Uterine smooth muscle cell (primary cell): ENCODE measurements at places on chromosomes 1 and 21. TPM values are rescaled to one million over a fixed set of nuclear protein-coding genes. Genes with fewer than 3 reads are reported as not detected.

GJB5 gene
- total RNA-seq = not detected in 2 replicates

TRIM67 gene
- total RNA-seq = not detected in 2 replicates

S100A7 gene
- total RNA-seq = not detected in 2 replicates

ANGPTL1 gene
- total RNA-seq = 2.1 and 3.8 TPM in 2 replicates

SFN gene
- total RNA-seq = 0.12 and 0.33 TPM in 2 replicates

KRTAP12-2 gene
- not detected in 2 replicates for total RNA-seq

RNU1-4 gene
- under 0.01 and 2,224 TPM in 2 replicates for total RNA-seq

RAB13 gene
- 70.1 and 78.1 TPM in 2 replicates for total RNA-seq

TNNI3K gene
- 0.77 TPM in 1 of 2 replicates, not detected in the other for total RNA-seq

CLDN19 gene
- total RNA-seq = not detected in 2 replicates

PADI2 gene
- total RNA-seq = under 0.01 TPM in 1 of 2 replicates, not detected in the other

ERICH3 gene
- not detected in 2 replicates for total RNA-seq

ADAMTS5 gene
- total RNA-seq = 4.0 and 4.2 TPM in 2 replicates

CD1E gene
- total RNA-seq = not detected in 2 replicates

TRAF3IP3 gene
- not detected in 2 replicates for total RNA-seq

NR1I3 gene
- total RNA-seq = not detected in 2 replicates

CCDC185 gene
- not detected in 2 replicates for total RNA-seq

ADAMTS4 gene
- total RNA-seq = 14.9 and 37.3 TPM in 2 replicates

CXADR gene
- total RNA-seq = 5.1 and 5.3 TPM in 2 replicates

TIE1 gene
- total RNA-seq = 67.9 and 127 TPM in 2 replicates

PGLYRP4 gene
- not detected in 2 replicates for total RNA-seq

LDLRAD1 gene
- under 0.01 TPM in 1 of 2 replicates, not detected in the other for total RNA-seq

SLC25A44 gene
- total RNA-seq = 7.6 and 11.2 TPM in 2 replicates

ARHGEF11 gene
- 31.0 and 34.0 TPM in 2 replicates for total RNA-seq

FCRL1 gene
- not detected in 2 replicates for total RNA-seq

BCL2L15 gene
- total RNA-seq = 0.11 and 0.12 TPM in 2 replicates

RORC gene
- not detected in 2 replicates for total RNA-seq

PARS2 gene
- 5.3 and 6.5 TPM in 2 replicates for total RNA-seq

ADCY10 gene
- total RNA-seq = under 0.01 TPM in 2 replicates

CR1L gene
- total RNA-seq = not detected in 2 replicates

C1QC gene
- not detected in 2 replicates for total RNA-seq

UBE2U gene
- total RNA-seq = not detected in 2 replicates

ZSWIM5 gene
- 0.89 and 1.2 TPM in 2 replicates for total RNA-seq

MIXL1 gene
- 0.12 TPM in 1 of 2 replicates, not detected in the other for total RNA-seq

PEAR1 gene
- total RNA-seq = 1.3 and 1.6 TPM in 2 replicates

MANEAL gene
- 0.44 and 0.50 TPM in 2 replicates for total RNA-seq

TCHHL1 gene
- total RNA-seq = not detected in 2 replicates

HMCN1 gene
- total RNA-seq = 13.2 and 30.5 TPM in 2 replicates

FRRS1 gene
- 40.3 and 54.1 TPM in 2 replicates for total RNA-seq

NBPF15 gene
- total RNA-seq = 50.1 and 56.6 TPM in 2 replicates

KAZN gene
- total RNA-seq = 1.7 and 3.6 TPM in 2 replicates

BMP8A gene
- total RNA-seq = 0.11 and 0.25 TPM in 2 replicates

RIMKLA gene
- under 0.01 and 0.12 TPM in 2 replicates for total RNA-seq

SIK1 gene
- total RNA-seq = 0.66 and 1.1 TPM in 2 replicates

CLCA1 gene
- under 0.01 TPM in 1 of 2 replicates, not detected in the other for total RNA-seq

AK2 gene
- 209 and 227 TPM in 2 replicates for total RNA-seq

PDZK1 gene
- total RNA-seq = 0.50 and 1.00 TPM in 2 replicates

DCDC2B gene
- 0.12 TPM in 1 of 2 replicates, not detected in the other for total RNA-seq

AGTRAP gene
- total RNA-seq = 51.0 and 59.9 TPM in 2 replicates

JAM2 gene
- 1.00 TPM in 2 replicates for total RNA-seq

GBP6 gene
- 0.11 TPM in 1 of 2 replicates, not detected in the other for total RNA-seq

SIPA1L2 gene
- 0.44 and 2.1 TPM in 2 replicates for total RNA-seq

CHIA gene
- total RNA-seq = not detected in 2 replicates

RASSF5 gene
- 0.11 and 0.50 TPM in 2 replicates for total RNA-seq

AGT gene
- 0.22 and 0.50 TPM in 2 replicates for total RNA-seq
